Bronchial epithelial cell (primary cell): ENCODE measurements at places on chromosomes 7 and 10.

DNA sequence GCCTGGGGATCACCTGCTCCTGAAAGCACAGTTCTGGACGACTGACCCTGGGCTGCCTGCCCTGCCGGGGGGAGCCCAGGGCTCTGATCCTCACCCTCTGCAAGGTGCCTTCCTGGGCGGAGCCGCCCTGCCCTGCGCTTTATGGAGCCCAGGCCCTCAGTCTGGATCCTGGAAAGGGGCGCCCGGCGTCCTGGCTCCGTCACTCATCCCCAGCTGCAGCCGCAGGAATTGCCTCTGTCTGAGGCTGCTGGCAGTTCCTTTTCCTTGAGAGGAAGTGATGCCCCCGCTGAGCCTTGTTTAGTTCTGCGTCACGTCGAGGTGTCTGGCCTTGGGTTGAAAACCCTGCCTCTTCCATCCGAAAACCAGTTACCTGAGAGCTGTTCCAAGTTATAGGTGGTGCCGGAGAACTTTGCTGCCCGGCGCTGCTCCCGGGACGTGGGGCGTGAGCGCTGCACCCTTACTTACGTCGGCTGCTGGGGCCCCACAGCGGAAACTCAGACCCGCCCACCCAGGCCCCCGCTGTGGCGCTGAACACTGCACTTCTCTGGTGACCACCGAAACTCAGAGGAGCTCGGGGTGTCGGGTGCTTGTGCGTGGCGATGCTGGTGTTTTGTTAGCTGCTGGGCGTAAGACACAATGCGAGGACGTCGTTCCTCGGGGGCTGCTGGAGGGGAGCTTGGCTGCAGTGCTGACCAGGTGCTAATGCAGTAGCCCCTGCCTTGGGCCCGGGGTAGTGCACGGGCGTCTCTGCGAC, 5.4 kb downstream of the MAFK start:
- no peak for DNase-seq

GRCh38 chr7:85749696-85750453, 563.0 kb upstream of the SEMA3D start:
- DNase-seq, result no peak

- no peak for DNase-seq
These were observed 222.3 kb downstream of the SUGCT start for GRCh38 chr7:40356871-40357709.

DNA sequence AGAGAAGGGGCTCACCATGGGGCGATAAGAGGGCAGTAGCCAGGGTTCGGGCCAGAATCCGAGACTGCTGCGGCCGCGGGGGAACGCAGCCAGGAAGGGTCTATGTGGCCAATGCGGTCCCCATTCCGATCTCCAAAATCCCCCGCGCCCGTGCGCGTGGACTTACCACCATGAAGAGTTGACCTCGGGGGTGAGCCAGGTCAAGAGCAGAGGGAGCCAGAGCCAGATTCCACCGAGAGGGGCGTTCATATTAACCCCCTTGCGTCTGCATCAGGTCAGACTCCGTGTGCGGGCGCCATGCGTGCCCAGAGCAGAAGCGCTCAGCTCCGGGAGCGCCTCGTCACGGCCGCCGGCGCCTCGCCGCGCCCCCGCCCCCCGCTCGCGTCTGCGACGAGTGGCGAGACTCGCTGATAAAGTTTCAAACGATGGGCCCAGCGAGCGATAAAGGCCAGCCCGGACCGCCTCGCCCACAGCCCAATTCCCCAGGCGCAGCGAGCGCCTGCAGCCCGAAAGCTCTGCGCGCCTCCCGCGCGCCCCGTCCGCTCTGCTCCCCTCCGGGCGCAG, at the start of gene WNT2:
WNT2 (minus strand) TSS at position 318 of the 564 bp plus-strand sequence; CDS start at position 249, 69 bp downstream.
- DNase-seq, result no peak

GRCh38 chr7:33630359-33630758, 275.0 kb upstream of the BMPER start:
- no peak for DNase-seq

- DNase-seq, result no peak
These were observed 515.7 kb upstream of the GALNT17 start for GRCh38 chr7:70616211-70616610.

DNA sequence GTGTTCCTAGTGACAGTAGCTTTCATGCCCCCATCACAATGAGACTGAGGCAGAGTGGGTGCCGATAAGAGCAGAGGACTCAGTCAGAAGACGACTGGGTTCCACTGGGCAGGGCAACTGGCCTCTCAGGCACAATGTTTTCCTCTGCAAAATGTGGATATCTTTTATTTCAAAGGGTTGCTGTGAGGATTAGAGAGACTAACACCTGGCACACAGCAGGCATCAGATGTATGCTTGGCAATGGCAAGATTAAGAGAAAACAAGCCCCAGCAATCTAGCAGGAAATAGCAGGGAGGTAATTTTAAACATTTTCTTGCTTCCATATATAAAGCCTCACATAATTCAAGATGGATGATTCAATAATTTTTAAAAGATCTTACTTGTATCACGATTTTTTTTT, 28.0 kb downstream of the SGMS1 start:
- no peak for DNase-seq

- no peak for DNase-seq
These were observed 333 bp downstream of the SMNDC1 start for GRCh38 chr10:110304394-110304779.

- DNase-seq, result peak; percentile 15
These were observed 36.0 kb downstream of the DNAJB9 start for GRCh38 chr7:108605559-108606201.

GRCh38 chr10:8036506-8037198, 17.8 kb upstream of the GATA3 start:
- DNase-seq, result no peak

- DNase-seq, result peak; percentile 11
These were observed 301.5 kb downstream of the FZD1 start for GRCh38 chr7:91565499-91566401.

DNA sequence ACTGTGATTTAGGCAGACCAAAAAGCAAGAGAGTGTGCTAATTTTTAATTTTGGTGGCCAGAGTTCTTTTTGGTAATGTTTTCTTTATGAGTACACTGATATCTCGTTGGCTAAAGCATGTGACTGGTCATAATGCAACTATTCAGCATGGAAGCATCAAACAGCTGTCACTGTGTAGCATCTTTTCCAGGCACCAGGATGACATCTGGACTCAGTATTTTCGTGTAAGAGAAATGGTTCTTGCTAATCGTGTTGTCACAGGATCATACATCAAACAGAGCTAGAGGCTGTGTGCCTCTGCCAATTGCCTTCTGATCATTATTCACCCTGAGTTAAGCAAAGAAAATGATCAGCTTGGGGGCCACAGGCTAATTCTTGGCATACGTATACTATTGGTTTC, 118.9 kb downstream of the SND1 start:
- DNase-seq, result no peak

GRCh38 chr7:21326241-21326640, 101.6 kb upstream of the SP4 start:
- no peak for DNase-seq

GRCh38 chr10:43210556-43210955, 56.3 kb downstream of the RASGEF1A start:
- DNase-seq, result no peak

- DNase-seq, result no peak
These were observed 116.5 kb upstream of the KCND2 start for GRCh38 chr7:120156476-120156875.

GRCh38 chr10:31390804-31391203, 71.8 kb downstream of the ZEB1 start:
- peak; percentile 63 for DNase-seq

- no peak for DNase-seq
These were observed 140.5 kb downstream of the CUX1 start for GRCh38 chr7:101957744-101958525.

DNA sequence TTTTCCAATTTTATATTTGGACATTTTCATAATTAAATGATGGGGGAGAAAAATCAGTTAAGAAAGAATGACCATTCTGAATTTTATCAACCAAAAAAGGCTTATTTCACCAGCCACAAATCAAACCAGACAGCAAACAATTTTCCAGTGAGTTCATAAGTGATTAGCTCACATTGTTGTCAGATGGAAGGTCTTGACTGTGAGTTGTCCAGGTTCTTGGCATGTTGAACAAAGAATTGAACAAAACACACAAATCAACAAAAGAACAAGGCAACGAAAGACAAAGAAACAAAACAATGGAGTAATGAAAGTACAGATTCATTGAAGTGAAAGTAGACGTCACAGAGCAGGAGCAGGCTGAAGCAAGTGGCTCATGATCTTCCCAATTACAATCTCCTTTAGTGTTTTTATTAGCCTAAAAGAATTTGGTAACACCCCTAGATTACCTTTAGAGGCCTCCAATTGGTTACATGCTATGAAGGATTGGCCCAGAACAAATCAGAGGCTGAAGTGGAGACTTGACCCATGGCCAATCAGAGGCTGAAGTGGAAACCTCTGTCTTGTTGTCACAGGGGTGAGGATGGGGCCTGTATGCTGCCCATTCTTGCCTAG, 248.7 kb downstream of the NEBL start:
- no peak for DNase-seq

- no peak for DNase-seq
These were observed 41.2 kb upstream of the SDK1 start for GRCh38 chr7:3259711-3260400.

GRCh38 chr7:8669501-8669851, 236.1 kb downstream of the NXPH1 start:
- no peak for DNase-seq

DNA sequence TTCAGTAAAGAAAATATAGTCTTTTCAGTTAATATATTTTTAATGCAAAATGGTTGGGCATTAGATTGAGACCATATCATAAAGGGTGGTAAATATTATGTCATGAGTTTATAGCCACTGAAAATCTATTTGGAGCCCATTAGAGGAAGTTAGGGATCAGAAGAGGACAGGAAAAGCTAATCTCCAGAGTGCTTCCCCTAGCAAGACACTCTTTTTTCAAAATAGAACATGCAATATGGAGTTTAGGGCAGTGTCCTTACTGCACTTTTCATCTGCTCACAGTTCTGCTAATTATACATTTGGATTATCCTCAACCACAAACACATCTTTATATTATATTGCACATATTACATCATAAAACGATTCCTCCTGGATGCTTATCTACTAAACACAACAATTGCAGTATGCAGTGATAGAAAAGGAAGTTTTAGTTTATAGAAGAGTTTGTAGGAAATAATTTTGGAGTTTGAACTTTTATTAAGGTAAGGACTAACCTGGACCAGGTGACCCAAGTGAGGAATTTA, 159.8 kb downstream of the PHF14 start:
- DNase-seq, result no peak

DNA sequence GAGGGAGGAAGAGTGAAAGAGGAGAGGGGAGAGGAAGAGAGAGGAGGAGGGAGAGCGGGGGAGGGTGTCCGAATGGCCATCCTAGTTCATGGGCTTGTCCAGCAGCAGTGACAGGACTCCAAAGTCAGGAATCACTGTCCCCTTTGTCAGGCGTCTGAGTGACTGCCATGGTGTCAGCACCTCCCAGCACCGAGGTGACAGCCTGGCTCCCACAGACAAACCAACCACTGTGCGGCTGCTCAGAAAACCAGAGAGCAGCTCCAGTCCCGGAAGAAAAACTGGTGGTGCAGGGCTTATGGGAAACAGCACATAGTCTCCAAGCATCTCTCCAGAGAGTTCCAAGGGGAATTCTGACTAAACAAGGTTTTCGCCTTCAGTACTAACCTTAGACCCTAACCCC, 18.9 kb upstream of the FGFR2 start:
- DNase-seq, result no peak

- DNase-seq, result no peak
These were observed 63.7 kb downstream of the TRUB1 start for GRCh38 chr10:115001506-115002381.

DNA sequence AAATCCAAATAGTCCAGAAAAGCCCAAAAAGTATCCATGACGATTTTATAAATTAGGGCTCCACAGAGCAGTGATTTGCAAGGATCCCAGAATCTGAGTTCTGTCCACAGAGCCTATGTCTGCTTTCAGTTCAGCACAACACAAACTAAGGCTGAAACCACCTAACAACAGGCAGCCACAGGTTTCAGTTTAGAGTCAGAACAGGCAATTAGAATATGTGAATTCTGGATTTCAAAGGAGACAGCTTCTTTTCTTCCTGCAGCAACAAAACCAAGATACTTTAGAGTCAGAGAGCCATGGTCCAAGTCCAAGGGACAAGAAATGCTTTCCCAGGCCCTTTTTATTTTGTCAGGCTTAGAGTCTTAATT, 23.6 kb downstream of the IFIT3 start:
- peak; percentile 40 for DNase-seq

- no peak for DNase-seq
These were observed 222.2 kb upstream of the TEX47 start for GRCh38 chr7:89017695-89018094.

DNA sequence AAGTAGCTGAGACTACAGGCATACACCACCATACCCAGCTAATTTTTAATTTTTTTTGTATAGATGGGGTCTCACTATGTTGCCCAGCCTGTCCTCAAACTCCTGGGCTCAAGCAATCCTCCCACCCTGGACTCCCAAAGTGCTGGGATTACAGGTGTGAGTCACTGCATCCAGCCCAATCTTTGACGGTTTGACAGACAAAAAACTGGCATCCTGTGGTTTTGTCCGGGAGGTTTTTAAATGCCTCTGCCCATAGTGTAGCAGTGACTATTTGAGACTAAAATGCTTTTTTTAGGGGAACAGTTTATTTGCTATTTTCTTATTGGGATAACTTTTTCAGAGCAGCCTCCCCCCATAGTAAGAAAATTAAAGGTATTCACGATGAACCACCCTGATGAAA, 523.7 kb upstream of the GALNT17 start:
- DNase-seq, result no peak

DNA sequence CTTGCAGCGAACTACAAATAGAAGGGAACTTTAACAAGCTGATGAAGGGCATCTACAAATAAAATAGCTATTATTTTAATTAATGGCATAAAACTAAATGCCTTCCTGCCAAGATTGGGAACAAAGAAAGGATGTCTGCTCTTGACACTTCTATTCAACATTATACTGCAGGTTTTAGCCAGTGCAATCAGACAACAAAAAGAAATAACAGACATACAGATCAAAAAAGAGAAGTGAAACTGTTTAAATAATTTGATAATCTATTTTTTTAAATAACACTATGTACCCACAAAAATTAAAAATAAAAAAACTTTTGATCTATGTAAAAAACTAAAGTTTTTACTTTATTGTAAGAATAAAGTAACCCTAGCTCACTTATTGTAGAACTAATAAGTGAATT, 22.4 kb upstream of the TLL2 start:
- no peak for DNase-seq

DNA sequence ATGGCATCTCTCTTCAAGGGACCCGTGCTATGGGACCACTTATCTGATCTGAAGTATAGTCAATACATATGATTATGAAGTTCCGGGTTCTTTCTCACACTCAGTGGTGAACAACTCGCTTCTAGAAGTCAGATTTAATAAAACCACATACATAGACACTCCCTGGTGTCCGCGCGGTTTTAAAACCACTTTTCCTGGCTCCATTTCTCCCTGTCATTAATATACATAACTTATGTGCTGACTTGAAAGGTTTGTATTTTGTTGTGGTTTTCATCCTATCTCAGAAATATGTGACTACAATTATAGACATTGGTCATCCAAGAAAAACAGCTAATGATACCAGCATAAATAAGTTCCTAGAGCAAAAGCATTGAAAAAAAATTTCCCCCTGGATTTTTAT, 34.0 kb downstream of the SVIL start:
- DNase-seq, result no peak

- no peak for DNase-seq
These were observed 7.2 kb downstream of the CPXM2 start for GRCh38 chr10:123884351-123884906.

GRCh38 chr7:100888291-100888987, 1.1 kb downstream of the UFSP1 start:
- no peak for DNase-seq
